Effector memory CD4-positive, alpha-beta T cell (primary cell): ENCODE measurements at places on chromosomes 1 and 21.

DNA sequence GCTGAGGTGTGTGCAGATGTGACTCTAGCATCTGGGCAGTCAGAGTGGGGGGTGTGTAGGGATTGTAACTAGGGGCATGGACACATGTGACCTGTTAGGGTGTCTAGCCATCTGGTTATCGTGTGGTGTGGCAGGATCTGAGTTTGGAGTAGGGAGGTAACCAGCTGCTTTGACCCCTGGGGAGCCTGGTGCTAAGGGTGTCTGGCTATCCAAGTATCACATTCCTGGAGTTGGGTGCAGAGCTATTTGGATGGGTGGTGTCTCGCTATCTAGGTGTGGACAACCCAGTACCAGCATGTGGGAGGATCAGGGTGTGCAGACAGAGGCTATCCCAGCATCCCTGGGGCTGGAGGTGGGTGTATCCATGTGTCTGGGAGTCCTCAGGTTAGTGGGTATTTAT lies 4.7 kb downstream of the PTPRU start:
- DNase-seq: no peak
- H3K36me3 ChIP-seq: no peaks in the 10 kb centered on the region
- H3K4me1 ChIP-seq: peaks cover 16% of the 10 kb centered on the region
- H3K27me3 ChIP-seq: peaks cover 17% of the 10 kb centered on the region
- no peak overlapping the region for H3K27ac ChIP-seq

DNA sequence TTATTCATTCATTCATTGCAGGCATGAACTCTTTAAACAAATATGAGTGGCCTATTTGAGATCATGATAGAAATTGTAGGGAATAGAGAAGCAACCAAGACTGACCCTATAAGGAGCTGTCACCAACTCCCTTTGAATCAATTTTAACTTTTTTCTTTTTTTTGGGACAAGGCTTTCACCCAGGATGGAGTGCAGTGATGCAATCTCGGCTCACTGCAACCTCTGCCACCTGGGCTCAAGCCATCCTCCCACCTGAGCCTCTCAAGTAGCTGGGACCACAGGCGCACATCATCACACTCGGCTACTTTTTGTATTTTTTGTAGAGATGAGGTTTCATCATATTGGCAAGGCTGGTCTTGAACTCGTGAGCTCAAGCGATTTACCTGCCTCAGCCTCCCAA lies 17.1 kb upstream of the ATP5PO start:
- no peak for DNase-seq
- no peaks in the 10 kb centered on the region for H3K27me3 ChIP-seq
- H3K4me1 ChIP-seq: peaks cover 50% of the 10 kb centered on the region
- H3K4me3 ChIP-seq: peak overlapping the region; percentile 63
- no peaks in the 10 kb centered on the region for H3K36me3 ChIP-seq
- H3K27ac ChIP-seq: peak overlapping the region; percentile 95

- no peaks in the 10 kb centered on the region for H3K36me3 ChIP-seq
- H3K27ac ChIP-seq: no peak overlapping the region
- H3K4me3 ChIP-seq: no peak overlapping the region
- no peak for DNase-seq
- H3K27me3 ChIP-seq: no peaks in the 10 kb centered on the region
Measured at GRCh38 chr1:116474921-116475849, 95.6 kb downstream of the CD58 start.

DNA sequence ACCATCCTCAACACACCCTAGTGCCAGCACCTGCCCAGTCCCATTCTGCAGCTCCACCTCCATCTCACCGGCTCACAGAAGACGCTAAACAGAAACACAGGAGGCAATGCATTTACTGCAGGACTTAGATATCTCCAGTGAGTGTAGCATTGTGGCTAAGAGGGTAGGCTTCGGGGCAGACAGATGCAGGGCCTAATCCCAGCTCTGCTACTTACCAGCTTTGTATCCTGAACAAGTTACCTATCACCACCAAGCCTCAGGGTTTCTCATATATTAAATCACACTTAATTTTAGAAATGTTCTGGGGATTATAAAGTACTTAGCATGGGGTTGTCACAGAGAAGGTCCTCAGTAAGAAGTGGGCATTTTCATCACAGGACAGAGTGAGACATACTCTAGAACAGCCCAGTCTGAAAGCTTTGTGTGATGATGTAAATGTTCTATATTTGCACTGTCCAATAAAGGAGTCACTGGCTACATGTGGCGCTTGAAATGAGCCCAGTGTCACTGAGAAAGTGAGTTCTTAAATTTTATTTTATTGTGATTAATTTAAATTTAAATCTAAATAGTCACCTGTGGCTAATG lies 149.3 kb upstream of the C8B start:
- H3K27me3 ChIP-seq: no peaks in the 10 kb centered on the region
- no peak overlapping the region for H3K4me3 ChIP-seq
- H3K4me1 ChIP-seq: no peaks in the 10 kb centered on the region

DNA sequence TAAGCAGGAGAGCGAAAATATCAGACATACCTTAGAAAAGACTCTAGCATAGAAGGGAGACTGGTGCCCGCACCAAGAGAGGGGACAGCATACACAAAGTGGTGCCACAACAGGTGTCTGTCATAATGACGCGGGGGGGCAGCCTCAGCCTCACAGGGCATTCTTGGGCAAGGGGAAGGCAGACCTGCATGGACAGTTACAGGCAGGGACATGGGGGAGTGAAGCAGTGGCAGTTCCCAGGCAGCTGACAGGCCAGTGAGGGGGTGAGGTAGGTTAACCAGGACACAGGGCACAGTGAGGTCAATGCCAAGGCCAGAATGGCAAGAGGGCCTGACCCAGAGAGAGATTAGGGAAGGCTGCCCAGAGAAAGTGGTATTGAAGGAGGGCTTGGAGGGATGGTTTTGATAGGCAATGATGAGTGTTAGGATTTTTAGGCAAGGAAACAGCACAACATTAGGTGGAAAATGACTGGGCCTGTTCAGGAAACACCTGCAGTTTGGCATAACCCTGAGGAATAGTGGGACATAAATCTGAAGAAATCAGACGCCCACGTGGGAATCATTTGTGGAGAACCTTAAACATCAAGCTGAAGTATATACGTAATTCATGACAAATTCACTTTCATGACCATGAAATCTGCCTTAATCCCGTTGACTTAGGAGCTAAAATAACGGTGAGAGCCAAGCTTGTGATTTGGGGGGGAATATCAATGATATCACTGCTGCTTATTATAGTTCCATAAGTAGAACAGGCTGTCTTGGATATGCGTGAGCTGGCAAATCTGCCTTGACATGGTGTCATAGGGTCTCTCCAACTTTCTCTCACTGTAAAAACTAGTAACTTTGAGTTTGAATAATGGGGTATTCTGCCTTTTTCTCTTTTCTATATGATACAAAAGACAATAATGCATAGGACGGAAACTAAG lies 8.9 kb downstream of the PTPN14 start:
- H3K4me1 ChIP-seq: no peaks in the 10 kb centered on the region
- no peaks in the 10 kb centered on the region for H3K36me3 ChIP-seq

DNA sequence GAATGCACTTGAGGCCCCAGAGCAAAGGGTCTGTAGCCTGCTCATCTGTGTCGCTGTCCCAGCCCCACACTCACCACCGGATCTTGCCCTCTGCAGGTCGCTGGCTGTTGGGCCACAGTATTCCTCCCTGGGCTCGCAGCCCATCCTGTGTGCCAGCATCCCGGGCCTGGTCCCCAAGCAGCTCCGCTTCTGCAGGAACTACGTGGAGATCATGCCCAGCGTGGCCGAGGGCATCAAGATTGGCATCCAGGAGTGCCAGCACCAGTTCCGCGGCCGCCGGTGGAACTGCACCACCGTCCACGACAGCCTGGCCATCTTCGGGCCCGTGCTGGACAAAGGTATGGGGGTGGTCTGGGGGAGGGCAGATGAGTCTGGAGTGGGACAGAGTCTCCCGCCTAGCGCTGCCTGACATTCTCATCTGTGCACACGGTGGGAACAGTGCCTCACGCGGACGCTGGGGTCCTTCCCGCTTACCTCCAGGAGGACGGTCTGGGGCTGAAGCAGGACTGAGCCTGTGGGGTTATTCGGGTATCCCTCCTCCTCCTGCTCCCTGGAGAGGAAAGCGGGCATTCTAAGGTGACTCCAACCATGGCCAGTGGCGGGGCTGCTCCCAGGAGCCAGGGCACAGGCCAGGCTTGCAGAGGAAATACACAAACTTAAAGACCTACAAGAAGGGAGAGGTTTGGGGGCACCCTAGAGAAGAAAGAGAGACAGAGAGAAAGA lies 15.9 kb downstream of the WNT3A start:
- H3K27ac ChIP-seq: no peak overlapping the region
- no peaks in the 10 kb centered on the region for H3K27me3 ChIP-seq
- no peaks in the 10 kb centered on the region for H3K4me1 ChIP-seq
- no peak overlapping the region for H3K4me3 ChIP-seq
- no peaks in the 10 kb centered on the region for H3K36me3 ChIP-seq

GRCh38 chr1:108533351-108534083 lies 26.4 kb upstream of the EEIG2 start:
- no peaks in the 10 kb centered on the region for H3K4me1 ChIP-seq
- no peak overlapping the region for H3K27ac ChIP-seq
- no peak overlapping the region for H3K4me3 ChIP-seq
- no peaks in the 10 kb centered on the region for H3K36me3 ChIP-seq

- no peak overlapping the region for H3K27ac ChIP-seq
- no peak for DNase-seq
- no peak overlapping the region for H3K4me3 ChIP-seq
Measured at GRCh38 chr21:33345751-33346238, 21.0 kb downstream of the IFNAR1 start.

DNA sequence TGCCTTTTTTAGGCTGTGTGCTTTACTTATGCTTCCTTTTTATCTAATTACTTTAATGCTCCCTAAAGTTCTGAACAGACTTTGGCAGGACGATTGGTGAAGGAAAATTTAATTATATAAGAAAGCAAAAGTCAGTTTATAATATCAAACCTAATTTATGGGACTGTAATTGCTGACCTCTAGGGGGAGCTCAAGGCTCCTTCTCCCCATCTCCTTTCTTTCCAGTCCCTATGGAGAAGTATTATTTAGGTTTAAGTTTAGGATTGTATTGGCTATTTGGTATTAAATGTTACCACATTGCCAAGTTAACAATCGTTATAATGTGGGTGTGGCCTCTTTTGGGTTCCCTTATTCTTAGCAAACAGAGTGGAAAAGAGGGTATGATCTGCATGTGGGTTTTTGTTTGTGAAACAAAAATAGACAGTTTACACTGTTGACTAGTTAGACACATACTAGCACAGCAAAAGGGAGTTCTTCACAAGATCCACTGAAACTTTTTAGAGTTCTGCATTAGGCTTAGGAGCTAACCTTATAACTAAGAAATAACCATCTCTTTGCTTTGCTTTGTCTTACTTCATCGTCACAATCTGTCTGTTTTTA lies 48.2 kb upstream of the TNFSF4 start:
- no peak for DNase-seq
- H3K27me3 ChIP-seq: no peaks in the 10 kb centered on the region
- no peaks in the 10 kb centered on the region for H3K4me1 ChIP-seq
- no peak overlapping the region for H3K4me3 ChIP-seq

DNA sequence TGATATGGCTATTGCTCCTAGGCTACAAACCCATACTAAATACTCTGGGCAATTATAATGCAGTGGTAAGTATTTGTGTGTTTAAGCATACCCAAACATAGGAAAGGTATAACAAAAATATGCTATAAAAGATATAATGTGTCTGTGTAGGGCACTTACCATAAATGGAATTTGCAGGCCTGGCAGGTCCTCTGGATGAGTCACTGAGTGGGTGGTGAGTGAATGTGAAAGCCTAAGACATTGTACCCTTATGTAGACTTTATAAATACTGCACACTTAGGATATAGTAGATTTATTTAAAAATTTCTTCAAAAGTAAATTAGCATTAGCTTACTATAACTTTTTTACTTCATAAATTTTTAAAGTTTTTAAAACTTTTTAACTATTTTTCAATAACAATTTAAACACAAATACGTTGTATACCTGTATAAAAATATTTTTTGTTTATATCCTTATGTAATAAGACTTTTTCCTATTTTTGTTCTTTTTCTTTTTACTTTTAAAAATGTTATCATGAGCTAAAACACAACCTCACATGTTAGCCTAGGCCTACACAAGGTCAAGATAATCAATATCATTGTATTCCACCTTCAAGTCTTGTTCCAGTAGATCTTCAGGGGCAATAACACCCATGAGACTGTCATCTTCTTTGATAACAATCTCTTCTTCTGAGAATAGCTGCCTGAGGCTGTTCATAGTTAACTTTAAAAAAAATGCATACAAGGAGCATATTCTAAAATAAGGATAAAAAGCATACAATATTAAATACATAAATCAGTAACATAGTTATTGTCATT lies 306.3 kb upstream of the RGS18 start:
- no peaks in the 10 kb centered on the region for H3K4me1 ChIP-seq
- H3K4me3 ChIP-seq: no peak overlapping the region
- no peak for DNase-seq
- H3K27ac ChIP-seq: no peak overlapping the region

DNA sequence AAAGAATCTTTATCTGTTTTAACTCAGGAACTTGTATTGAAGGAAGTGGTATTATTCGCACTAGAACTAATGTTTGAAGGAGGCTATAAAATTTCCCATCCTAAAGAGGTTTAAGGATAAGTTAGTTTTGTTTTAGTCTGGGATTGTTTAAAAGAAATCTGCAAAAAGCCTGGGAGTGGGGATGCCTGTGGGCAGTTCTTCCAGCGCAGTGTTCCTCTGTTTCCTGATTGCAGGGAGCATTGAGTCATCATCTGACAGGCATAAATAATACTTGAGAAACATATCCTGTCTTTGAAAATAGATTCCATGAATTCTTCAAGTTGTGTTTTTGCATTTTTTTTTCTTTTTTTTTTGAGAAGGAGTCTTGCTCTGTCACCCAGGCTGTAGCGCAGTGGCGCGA lies 350.8 kb upstream of the PTBP2 start:
- H3K27ac ChIP-seq: no peak overlapping the region
- H3K4me1 ChIP-seq: no peaks in the 10 kb centered on the region
- H3K36me3 ChIP-seq: no peaks in the 10 kb centered on the region
- H3K4me3 ChIP-seq: no peak overlapping the region
- no peaks in the 10 kb centered on the region for H3K27me3 ChIP-seq

GRCh38 chr1:62138029-62138428 lies 56.6 kb upstream of the L1TD1 start:
- no peaks in the 10 kb centered on the region for H3K27me3 ChIP-seq
- H3K4me3 ChIP-seq: no peak overlapping the region
- H3K4me1 ChIP-seq: no peaks in the 10 kb centered on the region
- H3K27ac ChIP-seq: no peak overlapping the region
- H3K36me3 ChIP-seq: no peaks in the 10 kb centered on the region

DNA sequence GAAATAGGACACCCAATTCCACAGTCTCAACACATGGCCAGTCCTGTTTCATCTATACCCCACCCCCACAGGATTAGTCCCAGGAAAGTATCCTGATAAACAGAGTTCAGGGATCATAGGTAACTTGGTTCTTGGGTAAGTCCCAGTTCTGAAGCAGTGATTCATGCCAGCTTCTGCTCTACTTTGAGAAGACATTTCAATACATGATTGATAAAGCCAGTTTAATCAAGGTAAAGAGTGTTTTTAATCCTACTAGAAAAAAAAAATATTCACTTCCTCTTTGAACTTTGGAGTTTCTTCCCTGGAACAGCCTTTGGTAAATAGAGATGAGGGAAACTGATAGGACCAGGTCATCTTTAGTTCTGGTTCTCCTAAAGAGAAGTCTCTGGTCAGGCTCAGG lies 142.4 kb downstream of the TLR5 start:
- H3K27me3 ChIP-seq: no peaks in the 10 kb centered on the region
- no peaks in the 10 kb centered on the region for H3K4me1 ChIP-seq
- no peak overlapping the region for H3K27ac ChIP-seq
- no peak for DNase-seq
- no peak overlapping the region for H3K4me3 ChIP-seq

- H3K27me3 ChIP-seq: no peaks in the 10 kb centered on the region
- H3K27ac ChIP-seq: no peak overlapping the region
- no peak for DNase-seq
- H3K4me3 ChIP-seq: no peak overlapping the region
- H3K36me3 ChIP-seq: no peaks in the 10 kb centered on the region
- H3K4me1 ChIP-seq: no peaks in the 10 kb centered on the region
Measured at GRCh38 chr21:37909936-37910335, 6.3 kb downstream of the KCNJ6 start.
